Epithelial cell of proximal tubule (primary cell): ENCODE measurements at places on chromosomes 4 and X.

- DNase-seq = no peak
Observed at GRCh38 chr4:173859091-173859713, 329.2 kb upstream of the HAND2 start.

DNA sequence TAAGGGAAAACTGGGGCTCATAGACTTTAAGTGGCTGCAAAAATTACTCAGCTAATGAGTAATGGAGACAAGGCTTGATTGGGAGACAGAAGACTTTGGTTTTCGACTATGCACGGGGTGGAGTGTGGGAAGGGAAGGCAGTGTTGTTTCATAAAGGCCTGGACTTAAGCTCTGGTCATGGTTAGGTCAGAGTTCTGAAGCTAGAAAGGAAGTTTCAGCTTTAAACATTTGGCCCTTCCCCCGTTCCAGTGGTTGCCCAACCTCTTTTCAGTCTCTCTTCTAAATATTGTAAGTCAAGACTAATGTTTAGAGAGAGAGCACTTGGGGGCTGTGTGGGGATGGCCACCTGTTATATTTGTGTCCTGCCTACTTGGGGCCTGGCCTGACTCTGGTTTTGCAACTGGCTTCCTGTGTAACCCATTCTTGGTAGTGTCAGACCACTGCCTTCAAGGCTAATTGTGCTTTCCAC lies 21.0 kb downstream of the MSN start:
- DNase-seq = no peak

DNA sequence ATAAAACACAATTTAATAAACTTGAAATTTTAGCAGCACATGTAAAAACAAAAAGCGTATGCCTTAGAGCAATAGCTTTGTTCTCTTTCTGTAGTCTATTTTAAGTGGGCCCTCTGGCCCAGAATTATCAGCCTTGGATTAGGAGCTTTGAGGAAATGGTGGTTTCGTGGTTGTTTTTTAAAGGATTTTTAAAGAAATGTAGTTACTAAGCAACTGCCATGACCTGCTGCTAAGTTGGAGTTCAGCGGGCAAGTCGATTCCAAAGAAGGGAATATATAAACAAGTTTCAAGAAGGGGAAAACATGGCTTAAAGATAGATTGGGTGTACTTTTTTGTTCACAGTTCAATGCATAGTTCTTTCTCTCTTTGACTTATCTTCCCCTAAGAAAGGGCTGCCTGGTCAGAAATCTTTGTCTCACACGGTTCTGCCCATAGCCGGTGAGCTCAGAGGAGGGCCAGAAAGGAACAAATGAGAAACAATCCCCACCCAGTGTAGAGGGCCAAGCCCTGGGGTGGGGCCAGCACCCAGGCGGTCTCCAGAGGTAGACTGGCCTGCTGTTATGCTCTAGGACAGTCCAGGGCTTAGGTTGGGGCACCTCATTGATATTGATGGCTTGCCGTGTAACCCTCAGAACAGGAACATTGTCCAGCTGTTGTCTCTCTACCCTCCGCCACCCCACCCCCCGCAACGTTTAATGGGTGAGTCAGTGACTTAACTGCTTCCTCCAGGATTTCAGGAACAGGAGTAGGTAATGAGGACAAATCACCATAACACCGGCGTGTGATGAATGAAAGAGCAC lies 32.5 kb downstream of the DLG3 start:
- DNase-seq = no peak

- DNase-seq = no peak
Observed at GRCh38 chr4:7214359-7214758, 22.0 kb downstream of the SORCS2 start.

DNA sequence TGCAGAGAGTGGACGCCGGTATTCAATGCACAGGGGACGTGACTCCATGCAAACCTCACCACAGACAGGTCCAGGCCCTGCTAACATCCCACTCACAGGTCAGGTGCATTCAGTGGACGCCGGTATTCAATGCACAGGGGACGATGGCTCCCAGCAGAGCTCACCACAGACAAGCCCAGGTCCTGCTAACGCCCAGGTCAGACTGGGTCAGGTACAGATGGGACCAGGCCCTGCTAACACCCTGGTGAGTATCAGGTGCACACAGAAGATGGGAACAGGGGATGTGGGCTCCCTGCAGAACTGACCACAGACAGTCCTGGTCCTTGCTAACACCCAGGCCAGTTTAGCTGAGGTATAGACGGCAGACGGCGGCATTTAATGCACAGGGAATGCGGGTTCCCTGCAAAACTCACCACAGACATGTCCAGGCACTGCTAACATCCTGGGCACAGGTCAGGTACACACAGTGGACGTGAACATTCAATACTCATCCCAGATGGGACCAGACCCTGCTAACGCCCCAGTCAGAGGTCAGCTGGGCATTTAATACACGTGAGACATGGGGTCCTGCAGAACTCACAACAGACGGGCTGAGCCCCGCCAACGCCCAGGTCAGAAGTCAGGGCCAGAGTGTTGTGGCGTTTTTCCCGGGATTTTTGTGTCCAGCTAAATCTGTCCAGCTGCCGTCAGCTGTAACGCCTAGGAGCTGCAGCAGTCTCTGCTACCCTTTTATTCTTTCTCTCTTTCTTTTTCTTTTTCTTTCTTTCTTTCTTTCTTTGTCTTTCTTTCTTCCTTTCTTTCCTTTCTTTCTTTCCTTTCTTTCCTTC lies 99.2 kb downstream of the SHOX start:
- no peak for DNase-seq

GRCh38 chrX:110175696-110176095 lies 142.2 kb downstream of the AMMECR1 start:
- no peak for DNase-seq
